ENCODE measurements at places on chromosomes 3 and 15.

- DNase-seq, result no peak
Measured at GRCh38 chr3:141643796-141644195, 94.3 kb upstream of the RNF7 start.

GRCh38 chr3:193388361-193388760 is 9.8 kb upstream of the ATP13A5 start:
- DNase-seq, result no peak

DNA sequence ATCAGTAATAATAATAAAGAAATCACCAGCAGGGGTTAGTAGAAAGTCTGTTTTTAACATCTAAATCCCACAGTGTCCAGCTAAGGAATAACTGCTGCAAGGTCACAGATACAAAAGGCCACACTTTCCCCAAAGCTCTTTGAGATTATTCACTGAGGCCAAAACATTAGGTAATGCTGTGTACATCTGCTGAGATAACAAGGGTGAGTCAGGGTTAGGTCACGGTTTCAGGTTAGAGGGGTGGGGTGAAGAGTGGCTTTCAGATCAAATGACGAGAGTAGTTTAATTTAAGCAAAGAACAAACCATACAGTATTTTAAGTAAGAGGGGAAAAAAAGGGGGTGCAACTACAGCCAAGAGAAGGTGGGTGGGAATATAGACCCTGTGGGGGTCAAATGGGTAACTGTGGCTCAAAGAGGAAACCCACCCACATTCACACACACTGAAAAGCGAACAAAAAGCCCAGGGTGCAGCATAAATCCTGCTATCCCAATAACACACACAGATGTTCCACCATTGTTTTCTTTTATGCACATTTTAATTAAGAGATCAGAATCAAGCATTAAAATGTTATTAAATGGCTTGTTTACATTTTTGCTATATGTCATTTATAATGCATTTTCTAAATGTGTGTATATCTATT is 412.9 kb downstream of the TIGIT start:
- no peak for DNase-seq

DNA sequence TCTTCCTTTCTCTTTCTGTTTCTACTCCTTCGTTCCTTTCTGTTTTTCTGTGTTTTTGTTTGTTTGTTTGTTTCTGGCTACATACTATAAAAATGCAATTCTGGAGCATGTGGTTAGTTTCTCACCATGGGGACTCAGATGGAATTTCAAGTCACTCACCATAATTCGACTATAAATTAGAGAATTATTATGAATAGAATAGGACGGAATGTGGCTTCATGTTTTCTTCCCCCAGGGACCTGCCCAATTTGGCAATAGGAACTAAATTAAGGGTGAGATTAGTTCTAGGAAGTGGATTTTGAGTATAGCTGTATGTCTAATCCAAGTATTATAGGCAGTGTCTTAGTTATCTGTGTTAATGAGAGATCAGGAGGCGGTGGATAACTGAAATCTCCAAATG is 96.9 kb downstream of the THSD4 start:
- no peak for DNase-seq

DNA sequence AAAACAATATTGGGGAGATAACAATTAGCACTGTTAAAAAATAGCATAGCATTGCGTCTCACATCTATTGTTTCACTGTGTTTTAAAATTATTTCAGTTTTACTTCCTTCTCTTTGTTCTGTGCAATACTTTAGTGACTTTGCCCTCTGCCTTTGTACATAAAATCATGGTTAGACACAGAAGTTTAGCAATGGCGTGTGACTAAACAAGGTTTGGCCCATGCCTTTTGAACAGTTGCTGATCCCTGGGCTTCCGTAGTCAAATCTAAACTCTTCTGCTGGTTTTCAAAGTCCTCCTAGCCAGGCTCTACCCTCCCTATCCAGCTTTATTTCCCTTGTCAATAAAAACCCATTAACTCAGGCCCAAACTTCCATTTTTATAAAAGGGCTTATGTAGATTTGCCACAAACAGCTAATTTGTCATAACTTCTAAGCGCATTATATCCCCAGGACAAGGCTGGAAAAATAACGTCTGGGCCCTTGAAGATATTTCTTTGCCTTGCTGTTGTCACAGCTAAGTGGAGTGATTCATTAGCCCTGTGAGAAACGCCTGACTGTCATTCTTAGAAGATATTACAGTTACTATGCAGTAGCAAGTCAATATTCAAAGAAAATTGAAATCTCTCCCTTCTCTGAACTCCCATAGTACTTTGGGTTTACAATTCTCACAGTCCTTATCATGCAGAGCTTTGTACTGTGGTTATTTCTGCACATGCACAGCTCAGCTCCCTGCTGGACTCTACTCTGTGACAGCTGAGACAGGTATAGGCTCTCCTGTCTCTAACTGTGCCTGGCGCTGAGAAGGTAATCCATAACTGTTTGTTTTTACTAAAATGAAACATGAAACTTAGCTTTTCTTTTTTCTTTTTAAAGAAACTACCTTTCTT is 123.4 kb upstream of the SLC24A5 start:
- DNase-seq, result no peak

DNA sequence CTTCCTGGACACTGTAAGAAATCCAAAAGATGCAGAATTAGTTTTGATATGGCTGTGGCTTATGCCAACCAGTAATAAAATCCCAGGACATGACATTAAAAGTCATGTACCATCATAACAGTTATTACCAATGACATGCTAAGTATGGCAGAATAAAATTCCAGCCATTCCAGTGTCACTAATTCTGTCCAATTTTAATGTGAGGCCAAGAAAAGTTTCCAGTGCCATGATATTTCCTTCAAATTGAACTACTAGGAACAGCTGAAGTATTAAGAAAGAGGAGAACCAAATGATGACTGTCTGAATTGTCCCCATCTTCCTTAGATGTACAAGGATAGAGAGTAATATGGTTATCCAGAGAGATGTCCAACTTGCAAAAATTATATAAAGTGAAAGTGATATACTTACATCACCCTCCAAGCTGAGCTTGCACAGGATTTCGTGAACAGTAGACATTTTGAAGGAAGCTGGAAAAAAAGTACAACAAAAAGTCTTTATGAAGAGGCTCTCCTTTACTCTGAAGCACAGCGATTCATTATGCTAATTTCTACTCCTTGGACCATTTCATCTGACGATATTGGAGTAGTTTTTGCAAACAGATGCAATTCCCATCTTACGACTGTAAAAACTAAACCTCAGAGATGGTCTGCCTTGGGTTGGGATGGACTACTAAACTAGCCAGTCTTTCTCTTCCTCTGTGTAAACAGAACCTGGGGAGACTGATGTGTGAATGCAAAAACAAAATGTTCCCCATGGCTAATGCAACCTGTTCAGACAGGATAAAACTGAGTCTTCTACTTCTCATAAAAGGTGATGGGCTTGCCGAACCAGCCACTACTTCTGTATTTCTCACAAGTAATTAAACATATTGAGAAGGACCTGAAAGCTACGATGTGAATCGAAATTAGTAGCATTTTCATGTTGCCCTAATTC is 11.9 kb downstream of the ANXA2 start:
- no peak for DNase-seq

DNA sequence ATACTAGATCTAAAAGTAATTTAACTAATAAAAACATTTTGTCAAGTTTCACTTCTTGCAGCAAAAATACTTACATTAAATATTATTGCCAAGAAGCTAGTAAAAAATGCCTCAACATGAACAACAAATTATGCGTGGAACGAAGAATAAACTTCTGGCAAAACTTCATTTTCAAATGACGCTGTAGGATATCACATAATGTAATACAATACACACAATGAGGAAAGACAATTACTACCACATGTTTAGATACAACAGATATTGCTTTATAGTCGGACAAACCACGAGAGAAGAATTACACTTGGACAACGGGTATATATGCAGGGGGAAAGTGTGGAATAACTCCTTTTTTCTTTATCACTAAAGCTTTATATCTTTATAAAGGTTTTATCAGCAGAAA is 21.6 kb downstream of the P3H2 start:
- no peak for DNase-seq

DNA sequence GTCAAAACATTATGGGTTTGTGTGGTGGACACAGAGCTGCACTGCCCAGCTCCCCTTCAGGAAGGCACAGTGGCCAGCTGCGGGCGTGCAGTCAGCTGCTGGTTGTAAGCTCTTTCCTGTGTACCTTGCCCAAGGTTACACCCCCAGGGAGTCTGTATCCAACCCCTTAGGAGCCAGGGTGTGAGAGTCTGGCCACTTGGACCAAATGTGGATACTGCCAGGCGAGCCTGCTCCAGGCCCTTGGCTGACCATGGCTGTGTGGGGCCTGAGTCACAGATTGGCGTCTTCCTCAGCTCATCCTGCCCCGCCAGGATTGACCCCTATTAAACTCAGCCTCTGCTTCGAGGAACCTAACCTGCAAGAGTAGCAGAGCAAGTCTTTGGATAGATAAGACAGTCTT is 56.9 kb downstream of the ABHD5 start:
- DNase-seq, result no peak

GRCh38 chr3:87792534-87793336 is 266.1 kb downstream of the CGGBP1 start:
- no peak for DNase-seq

DNA sequence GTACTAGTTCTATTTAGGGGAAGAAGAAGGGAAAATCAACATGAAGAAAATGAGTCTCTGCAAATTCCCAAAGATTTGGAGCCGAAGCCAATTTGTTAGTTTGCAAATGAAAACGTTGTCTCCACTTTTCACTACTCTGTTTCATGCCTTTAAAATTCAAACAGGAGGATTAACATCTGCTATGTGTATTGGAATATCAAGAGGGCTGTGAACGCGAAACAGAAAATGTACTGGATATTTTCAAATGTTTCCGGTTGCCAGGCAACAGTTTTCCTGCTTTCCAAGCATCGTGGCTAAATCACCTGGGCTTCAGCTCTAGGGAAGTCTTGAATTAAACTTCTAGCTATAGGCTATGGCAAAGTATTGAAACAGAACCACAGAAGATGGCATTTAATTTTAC is 172.8 kb downstream of the KCNMB2 start:
- DNase-seq, result no peak

DNA sequence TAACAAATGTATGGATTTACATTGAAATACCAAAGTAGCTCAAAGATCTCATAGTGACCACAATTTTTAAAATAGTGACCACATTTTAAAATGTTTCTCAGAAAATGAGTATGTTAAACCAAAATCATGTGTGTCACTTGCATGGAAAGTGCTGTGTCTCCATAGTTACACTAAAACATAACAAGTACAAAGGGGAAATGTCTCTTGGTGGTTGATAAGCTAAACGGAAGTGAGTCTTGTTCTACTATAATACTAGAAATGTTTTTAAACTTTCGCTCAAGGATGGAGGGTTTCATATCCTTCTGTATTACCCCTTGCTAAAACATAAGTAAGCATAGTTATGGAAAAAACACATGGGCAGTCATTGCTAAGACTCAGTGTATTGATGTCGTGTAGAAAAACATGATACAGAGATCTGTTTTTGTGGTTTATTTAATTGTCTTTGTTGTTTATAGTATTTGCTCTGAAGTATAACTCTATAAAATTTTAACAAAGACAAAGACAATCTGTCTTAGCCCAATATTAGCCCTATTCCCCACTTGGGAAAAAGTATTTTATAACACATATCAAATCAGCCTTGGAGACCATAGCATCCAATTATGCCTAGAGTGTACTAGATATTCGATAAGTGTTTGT is 27.0 kb upstream of the DENND4A start:
- DNase-seq, result no peak

GRCh38 chr3:138418601-138419206 is 15.7 kb upstream of the ESYT3 start:
- DNase-seq, result no peak

DNA sequence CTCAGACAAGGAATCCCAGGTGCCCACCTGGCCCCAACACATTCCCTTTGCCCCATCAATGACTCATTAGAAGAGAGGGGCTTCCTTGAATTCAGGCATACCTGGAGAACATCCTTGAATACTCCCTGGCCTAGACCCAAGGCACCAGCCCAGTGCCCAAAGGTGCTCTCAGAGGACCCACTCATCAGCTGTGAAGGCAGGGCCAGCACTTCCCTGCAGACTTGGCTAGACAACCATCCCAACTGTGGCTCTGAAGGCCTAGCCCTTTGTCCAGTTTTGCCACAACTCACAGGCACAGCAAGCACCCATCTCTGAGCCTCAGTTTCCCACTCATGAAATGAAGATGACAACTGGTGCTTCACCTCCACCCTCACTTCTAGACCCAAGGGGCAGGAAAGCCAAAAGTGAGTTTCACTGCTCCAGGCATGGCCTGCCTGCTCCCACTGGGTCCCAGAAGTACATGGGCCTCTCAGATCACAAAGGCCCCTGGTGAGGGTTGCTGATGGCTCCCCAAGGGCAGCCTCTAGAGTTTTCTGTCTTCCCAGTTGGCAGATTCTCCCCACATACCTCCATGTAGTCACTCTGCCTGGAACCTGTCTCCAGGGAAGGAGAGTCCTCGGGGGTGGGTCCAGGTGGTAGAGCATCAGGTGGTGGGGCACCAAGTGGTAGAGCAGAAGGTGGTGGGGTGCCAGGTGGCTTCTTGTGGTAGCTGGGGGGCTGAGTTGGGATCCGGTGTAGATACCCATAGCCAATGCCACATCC is 7.5 kb downstream of the GORASP1 start:
- DNase-seq, result no peak

- DNase-seq, result no peak
Measured at GRCh38 chr3:50255251-50255615, 13.7 kb upstream of the SEMA3B start.

- no peak for DNase-seq
Measured at GRCh38 chr15:35448294-35448693, 97.7 kb downstream of the DPH6 start.

- no peak for DNase-seq
Measured at GRCh38 chr3:126537116-126537729, 13.3 kb downstream of the CHST13 start.

GRCh38 chr3:15768421-15769255 is 29.1 kb downstream of the ANKRD28 start:
- peak; percentile 16 for DNase-seq

- no peak for DNase-seq
Measured at GRCh38 chr3:104947943-104948342, 418.8 kb upstream of the ALCAM start.

GRCh38 chr3:112815981-112816380 is 30.7 kb downstream of the CD200R1L start:
- no peak for DNase-seq

DNA sequence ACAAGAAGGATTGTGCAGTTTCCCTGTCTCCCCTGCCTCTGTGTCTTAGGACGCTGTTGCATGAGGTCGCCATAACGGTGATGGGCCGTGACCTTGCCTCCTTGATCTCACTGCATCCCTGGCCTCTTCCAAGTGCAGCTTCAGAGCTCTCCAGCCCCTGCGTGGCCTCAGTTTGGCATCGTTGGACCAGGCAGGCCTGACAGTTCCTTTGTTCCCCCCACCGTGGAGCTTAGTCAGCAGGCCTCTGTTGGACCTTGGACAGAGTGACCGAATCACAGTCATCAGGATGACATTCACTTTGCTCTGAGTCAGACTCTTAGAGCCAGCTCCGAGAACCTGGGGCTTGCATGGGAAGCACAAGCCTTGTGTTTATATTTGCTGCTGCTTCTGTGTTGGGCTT is 139.4 kb downstream of the OPA1 start:
- DNase-seq, result no peak

DNA sequence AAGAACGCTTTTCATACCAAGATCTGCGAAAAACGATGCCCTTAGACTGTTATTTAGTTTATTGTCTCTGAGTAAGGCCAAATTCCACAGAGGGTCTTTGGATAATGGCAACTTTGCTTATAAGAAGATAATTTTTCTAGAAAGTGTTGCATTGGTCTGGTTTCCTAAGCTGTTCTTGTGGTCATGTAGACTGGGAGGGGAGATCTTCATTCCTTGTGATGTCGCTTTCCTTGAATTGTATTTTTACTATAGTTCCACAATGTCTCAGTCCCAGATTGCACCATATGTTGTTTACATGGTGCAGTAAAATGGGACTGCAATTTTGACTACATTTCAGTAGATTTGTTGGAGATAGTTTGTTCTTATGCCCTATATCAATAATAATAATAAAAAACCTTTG is 28.8 kb upstream of the ST3GAL6 start:
- DNase-seq, result no peak
